ENCODE measurements at places on chromosomes 2 and 18.

- no peak for DNase-seq
Measured at GRCh38 chr2:122028371-122029100, 273.1 kb downstream of the TSN start.

DNA sequence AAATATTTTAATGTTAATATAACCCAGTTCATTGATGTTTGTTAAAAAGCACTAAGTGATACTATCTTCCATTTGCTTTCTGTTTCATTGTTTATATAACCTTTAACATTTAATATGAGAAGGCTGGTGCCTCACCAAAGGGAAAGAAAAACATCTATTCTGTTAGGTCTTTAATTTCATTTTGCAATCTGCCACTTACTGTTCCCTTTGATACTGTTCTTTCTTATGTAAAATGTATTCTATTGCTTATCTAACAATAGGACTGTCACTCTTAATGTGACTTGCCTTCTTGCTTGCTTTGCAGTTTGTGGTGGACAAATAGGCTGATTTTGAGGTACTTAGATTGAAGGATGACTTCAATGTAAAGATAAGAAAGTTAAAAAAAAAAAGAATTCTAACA is 1666.1 kb upstream of the DDX18 start:
- DNase-seq: no peak

DNA sequence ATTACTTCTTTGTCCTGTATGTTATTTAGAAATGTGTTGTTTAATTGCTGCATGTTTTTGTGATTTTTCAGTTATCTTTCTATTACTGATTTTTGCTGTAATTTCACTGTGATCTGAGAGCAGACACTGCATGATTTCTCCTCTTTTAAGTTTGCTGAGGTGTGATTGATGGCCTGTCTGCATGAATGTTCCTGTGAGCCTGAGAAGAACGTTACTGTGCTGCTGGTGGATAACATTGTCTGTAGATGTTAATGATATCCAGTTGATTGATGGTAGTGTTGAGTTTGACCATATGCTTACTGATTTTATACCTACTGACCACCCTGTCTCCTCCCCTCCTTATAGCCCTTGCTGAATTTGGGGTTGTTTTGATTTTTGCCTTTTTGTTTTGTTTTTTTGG is 37.4 kb upstream of the KCNG2 start:
- DNase-seq: no peak

DNA sequence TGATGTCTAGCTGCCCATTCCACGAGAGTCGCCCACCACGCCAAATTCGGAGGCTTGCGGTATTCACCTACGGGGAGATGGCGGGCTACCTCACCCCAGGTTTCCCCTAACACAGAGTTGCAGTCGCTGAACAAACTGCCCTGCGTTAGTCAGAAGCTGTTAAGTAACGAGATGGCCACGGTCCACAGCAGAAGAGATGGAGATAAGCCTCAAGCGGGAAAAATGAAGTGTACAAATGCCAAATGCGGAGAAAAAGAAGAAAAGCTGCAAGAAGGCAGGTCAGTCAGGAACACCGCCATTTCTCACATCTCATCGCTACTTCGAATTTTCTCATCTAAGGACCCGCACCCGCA is 425 bp downstream of the ASB3 start:
- DNase-seq: no peak

DNA sequence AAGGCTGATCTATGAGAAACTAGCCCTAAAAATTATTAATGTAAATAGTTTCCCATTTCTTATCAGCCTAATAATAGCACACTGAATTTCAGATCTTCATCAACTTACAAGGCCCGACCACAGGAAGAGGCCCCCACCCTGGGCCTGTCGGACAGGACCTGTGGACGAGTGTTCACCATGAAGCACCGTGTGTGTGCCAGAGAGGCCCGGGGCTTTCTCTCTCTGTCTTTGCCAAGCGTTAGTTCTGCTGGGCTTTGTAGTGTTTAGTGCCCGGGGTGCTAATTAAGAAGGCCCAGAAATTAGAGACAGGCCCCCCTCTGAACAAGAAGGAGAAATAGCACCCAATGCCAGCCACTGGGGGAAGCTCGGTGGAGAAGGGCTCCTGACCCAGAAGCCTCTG is 265.7 kb downstream of the TWIST2 start:
- no peak for DNase-seq

GRCh38 chr18:22826726-22827125 is 106.4 kb upstream of the RBBP8 start:
- no peak for DNase-seq

DNA sequence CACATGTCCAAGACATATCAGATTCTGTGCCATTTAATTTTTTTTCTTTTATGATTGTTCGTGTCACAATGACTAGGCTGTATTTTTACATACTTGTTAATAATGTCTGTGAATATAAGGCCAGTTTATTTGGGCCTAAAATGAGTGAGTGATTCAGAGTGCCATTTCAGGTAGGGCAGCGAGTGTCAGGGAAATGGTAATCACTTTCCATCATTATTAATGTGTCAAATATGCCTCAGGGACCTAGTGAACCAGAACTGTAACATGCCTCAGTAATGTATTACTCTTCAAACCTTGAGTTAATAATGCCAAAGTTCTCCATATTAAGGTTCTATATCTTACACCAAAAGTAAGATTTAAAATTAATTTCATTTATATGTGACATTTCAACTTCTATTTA is 8.6 kb downstream of the FAM171B start:
- DNase-seq: no peak

- DNase-seq: no peak
Measured at GRCh38 chr2:141641462-141641861, 489.4 kb downstream of the LRP1B start.

DNA sequence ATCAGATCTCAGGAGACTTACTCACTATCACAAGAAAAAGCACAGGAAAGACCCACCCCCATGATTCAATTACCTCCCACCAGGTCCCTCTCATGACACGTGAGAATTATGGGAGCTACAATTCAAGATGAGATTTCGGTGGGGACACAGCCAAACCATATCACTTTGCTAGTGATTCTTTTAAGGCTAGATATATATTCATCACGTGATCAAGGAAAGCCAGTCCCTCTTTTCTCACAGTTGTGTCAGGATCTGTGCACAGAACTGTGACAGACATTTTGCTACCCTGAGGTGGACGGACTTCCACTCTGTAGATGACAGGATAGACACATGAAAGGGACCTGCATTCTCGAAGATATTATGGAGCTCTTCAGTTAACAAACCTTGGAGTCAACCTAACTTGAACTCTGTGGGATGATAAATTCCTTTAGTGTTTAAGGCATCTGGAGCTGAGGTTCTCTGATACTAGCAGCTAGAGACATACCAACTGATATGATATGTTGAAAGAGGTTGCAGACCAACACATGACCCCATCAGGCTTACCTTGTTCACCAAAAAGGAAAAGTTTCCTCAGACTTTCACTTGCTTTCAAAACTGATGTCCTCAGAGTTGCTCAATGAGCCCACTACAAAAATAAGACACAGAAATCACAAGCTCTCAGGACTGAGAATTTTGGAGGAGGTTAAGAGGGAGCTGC is 66.3 kb upstream of the SCG2 start:
- no peak for DNase-seq

- DNase-seq: no peak
Measured at GRCh38 chr2:159557437-159558034, 58.8 kb downstream of the BAZ2B start.

DNA sequence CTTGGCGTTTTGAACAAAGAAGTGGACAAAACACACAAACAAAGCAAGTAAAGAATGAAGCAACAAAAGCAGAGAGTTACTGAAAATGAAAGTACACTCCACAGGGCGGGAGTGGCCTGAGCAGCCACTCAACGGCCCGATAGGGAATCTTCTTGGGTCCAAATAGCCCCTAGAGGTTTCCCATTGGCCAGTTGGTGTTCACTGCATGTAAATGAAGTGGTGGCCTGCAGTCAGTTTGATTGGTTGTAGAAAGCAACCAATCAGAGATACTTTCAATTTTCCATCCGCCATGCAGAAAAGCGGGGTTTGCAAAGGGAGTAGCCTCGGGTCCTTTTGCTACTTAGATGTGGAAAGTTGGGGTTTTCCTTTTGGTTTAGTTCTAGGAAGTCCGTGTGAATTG is 31.6 kb downstream of the CYBRD1 start:
- no peak for DNase-seq

- no peak for DNase-seq
Measured at GRCh38 chr2:113156278-113157117, 17.3 kb upstream of the PSD4 start.

- no peak for DNase-seq
Measured at GRCh38 chr2:187075199-187075635, 226.2 kb upstream of the ZSWIM2 start.

DNA sequence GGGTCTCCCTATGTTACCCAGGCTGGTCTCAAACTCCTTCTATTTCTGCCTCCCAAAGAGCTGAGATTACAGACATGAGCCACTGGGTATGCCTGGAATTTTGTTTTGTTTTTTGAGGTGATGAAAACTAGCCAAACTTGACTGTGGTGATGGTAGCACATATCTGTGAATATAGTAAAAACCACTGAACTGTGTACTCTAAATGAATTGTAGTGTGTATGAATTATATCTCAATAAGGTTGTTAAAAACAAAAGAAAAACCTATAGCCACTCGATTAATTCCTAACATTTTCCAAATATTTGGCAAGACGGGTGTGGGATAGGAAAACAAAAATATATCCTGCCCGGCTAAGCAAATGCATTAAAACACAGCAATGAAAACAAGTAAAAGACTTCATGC is 1302.3 kb upstream of the CHAC2 start:
- no peak for DNase-seq
